H1 (cell line): ENCODE measurements at places on chromosomes 11 and 22.
A peak's percentile ranks its signal among the peaks of the same experiment; 100 is the strongest.

- no peak for DNase-seq
Measured at GRCh38 chr11:36014898-36015665, 71.2 kb downstream of the LDLRAD3 start.

DNA sequence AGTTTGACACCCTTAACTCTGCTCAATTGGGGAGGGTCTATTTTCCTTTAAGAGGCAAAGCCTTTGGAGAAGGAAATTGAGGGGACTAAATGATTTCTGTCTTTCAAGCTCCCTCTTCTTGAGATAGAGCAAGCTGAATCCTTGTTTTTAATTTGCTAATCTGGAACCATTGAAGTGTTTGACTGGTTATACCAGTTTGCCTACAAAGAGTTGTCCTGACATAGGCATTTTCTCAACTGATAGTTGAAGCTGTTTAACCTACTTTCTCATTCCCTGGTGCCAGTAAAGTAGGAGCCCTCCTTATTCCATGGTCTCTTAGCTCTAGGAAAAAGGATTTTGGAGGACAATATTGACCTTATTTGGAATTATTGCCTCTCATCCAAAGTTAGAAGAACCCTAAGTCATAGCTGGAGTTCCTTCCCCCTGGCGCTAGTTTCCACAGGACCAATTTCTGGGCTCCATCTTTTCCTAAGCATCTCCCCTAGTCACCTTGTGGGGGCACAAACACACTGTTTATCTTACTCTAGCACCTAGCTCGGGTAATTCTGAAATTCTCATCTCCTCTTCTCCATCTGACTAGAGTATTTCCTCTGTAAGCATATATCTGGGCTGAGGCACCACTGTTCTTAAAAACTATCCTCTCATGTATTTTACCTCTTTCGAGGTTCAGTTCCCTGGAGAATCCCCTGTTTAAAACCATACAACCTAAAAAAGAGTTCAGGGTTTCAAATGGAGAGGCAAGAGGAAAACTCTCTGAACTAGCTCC, 7.4 kb downstream of the ZDHHC5 start:
- no peak for DNase-seq

DNA sequence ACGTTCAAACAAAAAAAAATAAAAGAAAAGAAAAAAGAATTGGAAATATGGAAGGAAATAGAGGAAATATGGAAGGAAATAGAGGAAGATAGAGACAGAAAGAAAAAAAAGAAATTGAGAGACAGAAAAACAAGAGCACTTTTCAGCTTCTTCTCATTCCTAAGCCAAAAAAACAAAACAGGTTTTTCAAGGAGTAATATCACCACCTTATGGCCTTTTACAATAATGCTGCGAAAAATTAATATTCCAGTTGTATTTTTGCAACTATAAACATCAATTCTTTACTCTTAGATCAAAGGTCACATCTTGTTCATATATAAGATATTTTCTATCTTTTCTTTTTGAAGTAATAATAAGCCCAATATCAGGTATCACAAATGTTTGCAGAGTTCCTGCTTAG, 328.3 kb downstream of the FAT3 start:
- no peak for DNase-seq

GRCh38 chr22:25814685-25815084, 72.7 kb downstream of the MYO18B start:
- no peak for DNase-seq

GRCh38 chr22:36454916-36455570, 26.4 kb downstream of the TXN2 start:
- peak; percentile 98 for DNase-seq

- no peak for DNase-seq
Measured at GRCh38 chr11:64607381-64607985, 16.5 kb downstream of the SLC22A12 start.

- no peak for DNase-seq
Measured at GRCh38 chr11:97610000-97610399, 1220.2 kb downstream of the JRKL start.

- no peak for DNase-seq
Measured at GRCh38 chr11:80719292-80719646, 1278.4 kb upstream of the TENM4 start.

DNA sequence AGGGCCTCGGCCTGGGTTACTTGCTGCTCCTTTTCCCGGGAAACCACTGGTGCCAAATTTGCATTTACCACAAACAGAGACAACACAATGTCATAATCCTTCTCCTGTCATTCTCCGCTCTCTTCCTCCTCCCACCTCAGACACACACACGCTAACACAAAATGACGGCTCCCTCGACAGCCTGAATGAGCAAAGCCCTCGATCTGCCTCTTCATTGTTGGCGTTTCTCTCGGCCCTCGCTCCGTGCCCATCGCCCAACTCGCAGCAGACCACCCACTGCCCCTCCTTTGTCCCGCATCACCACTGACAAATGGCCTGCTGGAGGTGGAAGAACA, 12.5 kb upstream of the TCF20 start:
- DNase-seq = no peak

GRCh38 chr11:64517992-64518391, 73.0 kb upstream of the SLC22A12 start:
- DNase-seq = no peak

- DNase-seq = no peak
Measured at GRCh38 chr11:83671289-83671688, 385.1 kb upstream of the CCDC90B start.

DNA sequence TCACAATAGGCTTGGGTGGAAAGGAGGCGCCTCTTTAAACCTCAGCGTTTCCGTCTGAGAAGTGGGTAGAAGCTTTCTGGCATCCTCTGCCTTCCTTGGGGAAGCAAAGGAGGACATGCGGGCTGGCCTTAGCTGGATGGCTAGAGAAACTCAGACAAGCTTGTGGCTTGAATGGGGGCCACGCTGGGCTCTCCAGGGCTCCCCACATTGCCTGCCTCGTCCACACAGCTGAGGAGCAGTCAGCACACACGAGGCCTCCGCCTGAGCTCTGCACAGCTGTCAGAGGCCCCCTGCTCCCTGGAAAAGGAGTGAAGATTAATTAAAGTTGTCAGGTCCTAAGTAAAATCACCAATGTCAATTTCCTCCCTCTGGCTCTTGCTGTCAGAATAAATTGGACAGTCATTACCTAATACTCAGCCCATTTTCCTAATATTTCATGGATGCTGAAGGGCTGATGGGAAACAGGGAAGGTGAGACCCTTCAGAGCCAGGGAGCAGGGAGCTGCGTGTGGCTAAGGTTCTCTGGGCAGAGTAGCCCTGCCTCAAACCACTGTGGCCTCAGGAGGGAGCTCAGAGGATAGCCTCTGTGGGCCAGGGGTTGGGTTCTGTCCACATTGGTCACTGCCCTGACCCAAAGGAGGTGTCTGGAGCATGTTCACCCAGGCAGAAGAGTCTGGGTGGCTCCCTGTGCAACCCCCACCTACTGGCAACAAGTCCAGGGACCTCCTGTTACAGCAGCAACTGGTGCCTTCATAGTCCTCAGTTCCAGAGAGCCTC, 118.3 kb upstream of the CD82 start:
- no peak for DNase-seq
